Stimulated activated CD8-positive, alpha-beta memory T cell treated with anti-CD3 and anti-CD28 coated beads, Interleukin-15, amount 100 ng/mL, for 48 hours (primary cell): ENCODE measurements at places on chromosomes 6 and 20.

GRCh38 chr20:58408603-58409246 lies 19.7 kb downstream of the VAPB start:
- DNase-seq = no peak

DNA sequence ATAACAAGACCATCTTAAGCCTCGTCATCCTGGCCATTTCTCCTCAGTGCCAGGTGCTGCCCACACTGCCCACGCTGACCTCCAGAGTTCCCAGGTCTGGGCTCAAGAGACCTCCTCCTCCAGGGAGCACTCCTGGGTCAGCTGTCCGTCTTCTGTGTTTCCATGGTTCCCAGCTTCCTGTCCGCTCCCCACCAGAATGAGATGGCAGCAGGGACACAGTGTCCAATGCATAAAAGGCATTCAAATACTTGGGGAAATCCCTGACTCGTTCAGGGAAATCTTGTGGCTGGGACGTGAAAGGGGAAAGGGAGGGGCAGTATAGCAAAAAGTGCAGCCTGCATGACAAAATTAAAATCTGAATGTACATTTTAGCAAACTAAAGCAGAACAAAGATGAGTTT lies 54.3 kb downstream of the SLC23A2 start:
- no peak for DNase-seq

GRCh38 chr6:82365016-82365795 lies 1.6 kb downstream of the TPBG start:
- DNase-seq = no peak

GRCh38 chr6:53986165-53986720 lies 125.0 kb upstream of the MLIP start:
- DNase-seq = no peak

GRCh38 chr20:35615667-35616464 lies at the start of gene SPAG4:
SPAG4 (plus strand) TSS chr20:35615829; CDS start chr20:35616004, 175 bp downstream.
- peak; percentile 100 for DNase-seq

DNA sequence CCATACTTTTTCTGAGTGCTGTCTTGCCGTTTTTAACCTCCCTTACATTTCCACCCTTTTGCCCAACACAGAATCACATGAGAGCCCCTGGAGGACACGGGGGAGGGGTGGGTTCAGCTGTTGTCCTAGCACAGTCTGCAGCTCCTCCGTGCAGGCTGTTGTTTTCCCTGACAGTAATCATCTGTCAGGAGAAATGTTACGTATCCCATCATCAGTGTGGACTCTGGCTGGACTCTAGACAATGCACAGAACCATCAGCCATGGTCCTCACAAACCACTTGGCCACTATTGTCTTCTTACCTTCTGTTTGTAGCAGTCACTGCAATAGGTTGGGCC lies 92.1 kb downstream of the RIN2 start:
- no peak for DNase-seq

DNA sequence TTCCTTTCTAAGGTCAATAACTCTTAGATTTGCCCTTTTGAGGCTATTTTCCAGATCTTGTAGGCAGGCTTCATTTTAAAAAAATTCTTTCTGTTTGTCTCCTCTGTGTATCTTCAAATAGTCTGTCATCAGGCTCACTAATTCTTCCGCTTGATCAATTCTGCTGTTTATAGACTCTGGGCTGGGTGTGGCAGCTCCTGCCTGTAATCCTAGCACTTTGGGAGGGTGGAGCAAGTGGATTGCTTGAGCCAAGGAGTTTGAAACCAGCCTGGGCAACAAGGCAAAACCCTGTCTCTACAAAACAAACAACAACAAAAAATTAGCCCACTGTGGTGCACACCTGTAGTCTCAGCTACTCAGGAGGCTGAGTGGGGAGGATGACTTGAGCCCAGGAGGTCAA lies 40.0 kb upstream of the SCP2D1 start:
- DNase-seq = no peak
